Endodermal cell (in vitro differentiated cells): ENCODE measurements at places on chromosomes 7 and 10.
A peak's percentile ranks its signal among the peaks of the same experiment; 100 is the strongest.

DNA sequence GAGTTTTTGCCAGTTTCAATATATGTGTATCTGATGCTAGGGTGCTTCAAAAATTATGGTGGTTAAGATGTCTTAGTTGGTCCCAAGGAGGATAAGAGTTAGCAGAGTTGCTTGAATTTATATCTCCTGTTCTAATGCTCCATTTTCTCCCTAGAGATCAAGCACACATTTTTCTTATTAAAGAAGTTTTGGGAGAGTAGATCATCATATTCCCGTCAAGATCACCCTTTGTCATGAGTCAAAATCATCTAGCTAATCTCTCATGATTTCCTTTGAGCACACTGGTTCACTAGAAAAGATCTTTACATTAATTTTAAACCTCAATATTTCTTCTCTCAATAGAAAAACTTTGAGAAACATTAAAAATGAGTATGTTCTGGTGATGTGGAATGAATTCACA lies 429.9 kb upstream of the SEMA3A start:
- no peak for DNase-seq

GRCh38 chr10:18400906-18401245 lies 250.5 kb downstream of the NSUN6 start:
- DNase-seq = peak; percentile 73

GRCh38 chr7:143510854-143511592 lies 33.4 kb downstream of the TAS2R41 start:
- DNase-seq = no peak

- DNase-seq = no peak
These were observed 199.4 kb upstream of the PRSS58 start for GRCh38 chr7:142457146-142457703.

GRCh38 chr7:85702348-85702747 lies 515.5 kb upstream of the SEMA3D start:
- DNase-seq = no peak
